M059J (cell line): ENCODE measurements at places on chromosomes 7 and 10.
A peak's percentile ranks its signal among the peaks of the same experiment; 100 is the strongest.

DNA sequence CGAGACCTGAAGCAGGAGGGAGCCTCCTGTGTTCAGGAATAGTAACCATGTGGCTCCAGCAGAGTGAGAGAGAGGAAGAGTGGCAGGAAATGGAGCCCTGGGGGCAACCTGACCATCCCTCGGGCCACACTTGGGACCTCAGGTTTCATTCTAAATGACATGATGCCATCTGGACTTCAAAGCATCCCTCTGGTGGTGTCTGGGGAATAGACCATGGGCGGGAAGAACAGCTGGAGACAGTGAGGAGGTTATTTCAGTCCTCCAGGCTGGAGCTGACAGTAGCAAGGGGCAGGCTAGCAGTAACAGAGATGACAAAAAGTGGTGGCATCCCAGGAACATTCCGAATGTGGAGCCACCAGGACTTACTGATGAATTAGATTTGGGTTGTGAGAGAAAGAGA, 44.8 kb downstream of the AKR1B1 start:
- DNase-seq = no peak

- peak; percentile 15 for DNase-seq
Observed at GRCh38 chr7:149427096-149427680, 33.7 kb downstream of the ZNF777 start.

GRCh38 chr7:31734456-31734855, 47.4 kb downstream of the PPP1R17 start:
- peak; percentile 23 for DNase-seq

GRCh38 chr7:121196286-121196685, 132.5 kb upstream of the WNT16 start:
- no peak for DNase-seq

- no peak for DNase-seq
Observed at GRCh38 chr7:100895956-100896731, 456 bp upstream of the ACHE start.

GRCh38 chr7:89336121-89336520, 540.6 kb upstream of the TEX47 start:
- DNase-seq = no peak

DNA sequence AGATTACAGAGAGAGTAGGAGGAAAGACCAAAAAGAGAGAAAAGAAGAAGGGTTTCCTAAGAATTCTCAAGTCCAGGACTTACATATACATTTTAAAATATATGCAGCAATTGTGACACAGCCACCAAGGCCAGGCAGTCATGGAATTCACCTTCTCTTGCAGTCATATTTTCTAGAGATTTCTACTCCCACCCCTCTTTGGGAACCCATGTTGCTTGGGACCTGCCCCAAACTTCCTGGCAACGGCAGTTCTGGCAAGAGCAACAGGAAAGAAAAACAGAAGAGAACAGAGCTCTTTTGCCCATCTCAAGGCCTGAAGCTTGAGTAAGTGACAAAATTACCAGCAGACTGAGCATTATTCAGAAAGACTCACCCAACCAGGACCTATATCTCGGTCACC, 128.3 kb upstream of the ASAH2 start:
- no peak for DNase-seq

DNA sequence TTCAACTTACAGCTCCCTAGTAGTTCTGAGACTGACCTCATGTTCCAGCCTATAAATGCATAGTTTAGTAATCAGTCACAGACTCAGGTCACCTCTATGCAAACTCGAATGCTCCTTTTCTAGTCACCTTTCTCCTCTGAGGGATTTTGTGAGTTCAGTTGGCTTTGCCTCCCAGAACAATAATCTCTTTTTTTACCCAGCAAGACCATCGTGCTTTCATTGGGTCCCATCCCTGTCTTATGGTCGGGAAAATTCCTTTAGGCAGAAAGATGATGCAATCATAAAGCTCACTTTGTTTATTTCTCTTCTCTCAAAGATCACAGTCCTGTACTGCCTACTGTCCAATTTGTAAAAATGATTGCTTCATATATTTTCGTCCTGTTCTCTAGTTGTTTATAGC, 38.4 kb downstream of the TWIST1 start:
- peak; percentile 83 for DNase-seq

DNA sequence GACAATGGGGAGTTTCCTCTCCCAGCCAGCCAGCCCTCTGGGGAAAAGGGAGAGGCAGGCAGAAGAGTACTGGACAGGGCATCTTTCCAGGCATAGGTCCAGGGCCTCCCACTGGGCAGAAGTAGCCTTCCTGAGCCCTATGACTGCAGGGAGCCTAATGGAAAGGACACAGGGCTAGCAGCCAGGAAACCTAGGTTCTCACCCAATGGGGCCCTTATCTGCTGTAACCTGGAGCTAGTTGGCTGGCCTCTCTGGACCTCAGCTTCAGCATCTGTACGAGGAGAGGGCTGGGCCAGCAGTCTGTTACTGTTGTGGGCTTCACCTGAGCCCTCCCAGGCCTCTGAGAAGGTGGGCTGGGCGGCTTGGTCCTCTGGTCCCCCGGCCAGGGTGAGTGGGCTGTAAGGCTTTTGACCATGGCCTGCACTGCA, 22.4 kb downstream of the LDB3 start:
- DNase-seq = peak; percentile 14

GRCh38 chr10:50369931-50370330, 118.6 kb upstream of the ASAH2 start:
- DNase-seq = peak; percentile 8

DNA sequence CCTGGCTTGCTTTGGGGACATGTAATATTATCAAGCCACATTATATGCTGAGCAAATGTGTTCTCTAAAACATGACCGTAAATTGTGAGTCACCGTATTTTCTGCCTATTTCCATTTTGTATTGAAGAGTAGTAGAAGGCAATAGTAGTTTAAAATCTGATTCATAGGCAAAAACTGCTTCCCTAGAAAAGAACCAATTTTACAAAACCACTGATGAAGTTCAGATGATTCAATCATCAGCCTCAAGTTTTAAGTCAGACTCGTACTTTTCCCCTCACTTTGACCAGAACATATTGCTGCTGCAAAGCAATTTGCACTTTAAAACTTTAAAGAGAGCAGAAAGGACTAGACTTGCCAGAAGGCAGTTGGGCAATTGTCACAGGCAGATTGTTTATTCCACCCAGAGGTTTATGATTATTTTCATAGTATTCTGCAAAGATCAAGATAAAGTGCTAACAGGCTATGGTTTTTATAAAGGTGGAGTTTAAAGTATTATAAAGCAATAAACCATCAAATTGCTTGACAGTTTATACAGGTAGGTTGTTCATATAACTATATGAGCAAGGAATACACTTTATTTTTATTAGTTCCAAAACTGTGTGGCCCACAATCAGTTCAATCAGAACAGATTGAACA, 168.2 kb downstream of the ETV1 start:
- DNase-seq = peak; percentile 58

GRCh38 chr7:42574685-42575084, 337.2 kb downstream of the C7orf25 start:
- DNase-seq = peak; percentile 13

- DNase-seq = no peak
Observed at GRCh38 chr7:157018328-157018996, 8.0 kb upstream of the MNX1 start.

GRCh38 chr7:113207931-113208330, 89.6 kb upstream of the SMIM30 start:
- no peak for DNase-seq

DNA sequence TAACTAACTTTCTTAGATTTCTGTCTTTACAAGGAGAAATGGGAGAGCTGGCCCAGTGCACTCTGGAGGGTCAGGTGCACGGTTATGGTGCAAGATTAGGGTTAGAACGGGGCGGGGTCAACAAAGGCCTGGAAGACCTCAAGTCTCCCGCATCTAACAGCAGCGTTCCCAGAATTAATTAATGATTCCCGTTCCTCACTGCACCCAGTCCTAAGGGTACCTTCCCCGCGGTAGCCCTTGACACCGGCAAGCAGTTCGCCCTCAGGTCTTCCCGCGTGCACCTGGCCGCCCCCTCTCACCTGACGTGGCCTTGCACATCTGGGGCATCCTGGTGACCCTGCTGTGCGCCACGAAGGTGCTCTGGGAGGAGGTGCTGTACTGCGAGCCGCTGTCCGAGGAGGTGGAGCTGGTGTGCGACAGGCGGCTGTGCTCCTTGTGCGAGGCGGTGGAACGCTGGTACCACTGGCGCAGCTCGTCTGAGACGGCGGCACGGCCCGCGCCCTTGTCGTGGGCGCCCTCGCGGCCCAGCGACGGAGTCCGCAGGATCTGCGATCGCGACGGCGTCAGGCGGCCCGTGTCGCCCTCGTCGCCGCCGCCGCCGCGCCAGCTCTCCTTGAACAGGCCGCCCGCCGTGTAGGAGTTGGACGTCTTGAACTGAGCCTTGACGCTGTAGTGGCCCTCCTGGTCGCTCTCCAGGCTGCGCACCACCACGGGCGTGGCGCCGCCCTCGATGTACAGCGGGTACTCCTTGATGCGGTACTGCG, 69.8 kb downstream of the PRPF18 start:
- DNase-seq = no peak

- no peak for DNase-seq
Observed at GRCh38 chr7:149449897-149450296, 11.0 kb downstream of the ZNF777 start.

GRCh38 chr7:26782501-26782900, 81.9 kb downstream of the SKAP2 start:
- DNase-seq = peak; percentile 37

DNA sequence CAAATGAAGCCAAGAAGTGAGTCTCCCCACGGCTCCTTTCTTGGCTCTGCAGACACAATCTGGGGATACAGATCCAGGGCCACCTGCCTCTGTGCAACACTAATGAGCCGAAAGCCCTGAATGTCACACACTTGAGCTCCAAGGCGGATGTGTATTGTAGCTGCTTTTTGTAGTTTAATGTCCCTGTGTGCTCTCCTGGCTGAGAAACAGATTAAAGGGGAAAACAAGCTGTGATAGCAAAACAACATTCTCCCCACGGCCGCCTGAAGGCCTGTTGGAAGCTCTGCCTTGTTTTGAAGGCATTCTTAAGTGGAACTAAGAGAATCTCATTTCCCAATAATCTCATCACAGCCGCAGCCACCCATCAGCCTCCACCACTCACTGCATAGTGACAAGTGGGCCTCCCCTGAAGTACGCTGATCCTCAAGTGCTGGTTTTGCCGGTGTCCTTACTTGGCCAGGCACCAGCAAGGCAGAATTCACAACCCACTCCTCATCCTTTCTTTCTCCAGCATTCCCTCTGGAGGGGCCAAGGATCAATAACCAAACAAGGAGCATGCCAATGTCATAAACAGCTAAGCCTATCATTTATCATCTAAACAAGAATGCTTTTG, 44.4 kb upstream of the AMPH start:
- no peak for DNase-seq

DNA sequence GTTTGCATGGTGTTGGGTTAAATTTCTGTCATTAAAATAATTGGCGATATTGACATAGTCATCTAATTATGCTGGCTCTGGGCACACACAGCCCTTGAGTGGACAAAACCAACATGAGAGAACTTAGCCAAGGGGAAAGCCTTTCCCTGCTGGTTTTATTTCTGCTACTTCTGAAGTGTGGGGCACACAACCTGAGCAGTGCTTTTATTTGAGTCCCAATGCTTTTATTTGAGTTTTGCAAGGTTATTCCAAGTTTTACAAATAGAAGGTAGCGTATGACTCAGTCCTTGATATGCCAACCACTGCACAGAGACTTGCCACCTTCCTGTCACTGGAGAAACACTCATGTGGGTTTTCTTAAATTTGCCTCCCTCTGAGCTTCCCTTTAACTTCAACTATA, 145.7 kb downstream of the EGFR start:
- no peak for DNase-seq

DNA sequence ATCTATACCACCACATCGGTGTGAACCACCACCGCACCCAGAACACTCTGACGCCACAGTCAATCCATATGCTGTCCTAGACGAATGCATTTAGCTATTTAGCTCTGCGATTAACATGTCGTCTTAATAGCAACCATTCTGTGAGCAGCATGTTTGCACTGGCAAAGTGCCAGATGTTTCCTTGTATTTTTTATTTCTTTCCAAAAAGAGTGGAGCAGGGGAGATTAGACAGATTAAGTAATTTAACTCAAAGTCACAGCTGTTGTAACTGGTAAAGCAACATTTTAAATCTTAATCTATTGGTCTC, 57.0 kb upstream of the ARL4A start:
- DNase-seq = no peak

DNA sequence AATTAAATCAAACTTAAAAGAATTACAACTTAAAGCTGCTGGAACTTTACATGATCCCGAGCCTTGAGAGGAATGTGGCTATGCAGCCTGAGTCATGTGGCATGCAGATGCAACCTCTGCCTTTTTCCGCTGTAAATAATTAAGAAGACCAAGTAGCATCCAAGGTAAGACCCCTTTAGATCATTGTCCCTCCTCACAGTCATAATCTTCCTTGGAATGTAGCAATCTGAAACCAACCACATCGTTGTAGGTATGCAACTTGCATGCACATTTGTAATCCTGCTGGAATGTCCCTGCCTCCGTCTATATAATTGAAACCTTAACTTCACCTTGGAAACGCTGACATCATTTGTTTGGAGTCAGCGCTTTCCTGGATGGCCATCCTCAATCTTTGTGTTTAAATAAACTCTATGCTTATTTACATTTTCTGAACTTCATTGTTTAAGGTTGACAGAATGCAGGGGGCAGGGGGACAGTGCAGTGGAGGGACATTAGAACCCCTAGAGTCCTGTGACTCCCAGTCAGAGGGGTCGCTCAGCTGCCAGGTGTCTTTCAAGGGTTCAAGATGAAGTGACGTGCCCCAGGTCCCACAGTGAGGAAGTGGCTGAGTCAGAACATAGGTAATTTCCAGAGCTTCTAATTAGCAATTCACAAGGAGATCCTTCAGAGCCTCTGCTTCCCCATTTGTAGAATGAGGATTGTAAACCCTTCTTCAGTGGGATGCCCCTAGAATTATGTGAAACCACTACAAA, 110.7 kb downstream of the RALA start:
- DNase-seq = peak; percentile 94

- DNase-seq = no peak
Observed at GRCh38 chr7:36276428-36277248, 113.0 kb upstream of the ANLN start.

DNA sequence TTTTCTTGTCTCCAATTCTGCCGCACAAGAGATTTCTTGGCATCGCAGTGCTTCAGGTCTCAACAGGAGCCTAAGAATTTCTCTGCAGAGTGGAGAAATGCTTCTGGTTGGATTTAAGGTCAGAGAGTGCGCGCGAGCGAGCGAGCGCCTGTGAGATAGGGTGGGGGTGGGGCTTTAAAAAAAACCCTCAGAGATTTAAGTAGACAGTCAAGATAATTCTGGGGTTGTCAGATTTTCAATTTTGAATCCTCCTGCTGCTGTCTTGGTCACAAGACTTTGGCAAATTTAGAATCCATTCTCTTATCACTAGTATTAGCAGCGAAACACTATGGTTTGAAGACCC, 49.7 kb downstream of the CPEB3 start:
- DNase-seq = peak; percentile 38

GRCh38 chr10:42623929-42624328, 14.4 kb downstream of the ZNF33B start:
- no peak for DNase-seq

DNA sequence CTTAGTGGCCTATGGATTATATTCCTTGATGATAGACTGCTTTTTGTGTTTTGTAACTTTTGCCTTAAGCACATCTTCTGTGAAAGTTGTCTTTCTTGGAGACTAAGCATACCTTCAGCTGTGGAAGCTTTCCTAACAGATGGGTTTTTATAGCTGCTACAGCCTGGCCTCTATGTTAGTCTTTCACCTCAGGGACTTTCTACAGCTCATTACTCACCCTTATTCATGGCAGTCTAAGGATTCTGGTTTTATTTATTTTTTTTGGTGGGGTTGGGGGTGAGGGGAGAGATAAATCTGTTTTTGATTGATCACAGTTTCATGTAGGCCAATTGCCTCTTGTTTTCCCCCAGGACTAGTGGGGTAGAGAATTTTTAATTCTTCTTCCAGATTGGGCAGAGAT, 219.9 kb downstream of the DKK1 start:
- DNase-seq = peak; percentile 50
